Jurkat, Clone E6-1 (cell line): ENCODE measurements at places on chromosomes 7 and 10.

DNA sequence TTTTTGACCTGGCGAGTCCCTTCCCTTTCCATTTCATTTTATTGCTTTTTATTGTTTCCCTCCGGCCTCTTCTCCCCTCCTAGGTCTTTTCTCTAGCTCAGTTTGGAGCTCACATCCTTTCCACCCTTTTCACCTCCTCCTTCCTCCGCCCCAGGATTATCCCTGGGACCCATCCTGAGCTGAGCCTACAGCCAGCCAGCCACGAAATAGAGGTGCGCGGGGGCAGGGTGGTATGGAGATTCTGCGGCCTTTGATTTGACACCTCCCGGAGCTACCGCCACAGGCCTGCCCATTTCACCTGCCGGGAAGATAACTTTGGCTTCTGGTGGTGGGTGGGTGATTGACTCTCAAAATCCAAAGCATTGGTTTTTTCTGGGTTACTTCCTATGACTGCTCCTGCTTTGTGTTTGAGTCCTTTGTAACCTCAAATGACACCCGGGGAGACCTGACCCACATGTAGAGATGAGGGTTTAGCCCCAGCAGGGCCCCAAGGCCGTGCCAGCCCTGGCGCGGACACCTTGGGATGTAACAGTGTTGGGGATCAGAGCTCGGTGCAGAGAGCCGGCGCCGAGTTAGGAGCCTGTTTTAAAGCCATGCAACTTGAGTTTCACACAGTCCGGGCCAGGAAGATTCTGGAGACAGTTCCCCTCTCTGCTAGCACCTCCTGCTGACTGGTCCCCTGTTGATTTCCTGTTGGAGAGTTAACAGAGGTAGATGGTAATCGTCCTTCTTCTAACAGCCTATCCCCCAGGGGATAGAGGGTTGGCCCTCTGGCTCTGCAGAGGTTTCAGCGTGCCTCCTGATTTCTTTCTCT is 1.5 kb downstream of the DUSP5 start:
- no peak for DNase-seq

DNA sequence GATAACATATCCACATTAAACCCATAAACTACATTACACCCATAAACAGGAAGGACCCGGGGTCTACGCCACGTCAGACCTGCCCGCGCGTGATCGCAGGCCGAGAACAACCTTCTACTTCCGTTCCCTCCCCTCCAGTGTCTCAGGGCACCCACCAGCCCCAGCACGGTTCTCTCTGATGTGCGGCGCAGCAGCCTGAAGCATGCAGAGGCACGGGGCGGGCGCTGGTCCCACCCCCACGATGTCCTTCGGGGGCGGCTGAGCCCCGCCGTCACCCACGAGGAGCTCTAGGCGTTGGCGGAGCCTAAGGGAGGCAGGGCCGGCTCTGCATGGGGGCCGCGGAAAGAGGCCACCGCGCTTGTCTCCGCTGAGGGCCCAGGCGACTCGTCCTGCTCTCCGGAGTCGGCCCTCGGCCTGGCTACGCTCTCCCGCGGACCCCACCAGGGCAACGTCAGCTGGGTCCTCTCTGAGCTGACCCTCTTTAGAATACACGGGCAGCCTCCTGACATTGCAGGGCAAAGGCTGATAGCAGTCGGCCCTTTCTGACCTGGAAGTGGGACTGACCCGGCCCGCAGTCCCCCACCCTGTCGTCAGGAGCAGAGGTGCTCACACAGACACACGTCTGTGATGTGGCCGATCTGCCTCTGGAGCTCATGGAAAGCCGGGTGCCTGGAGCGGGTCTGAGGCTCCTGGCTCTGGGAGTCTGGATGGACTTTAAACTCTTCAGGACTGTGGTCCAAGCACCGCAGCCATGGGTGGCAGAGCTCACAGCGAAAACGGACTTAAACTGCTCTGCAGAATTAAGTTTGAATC is 65.6 kb upstream of the ADGRA1 start:
- DNase-seq: no peak

DNA sequence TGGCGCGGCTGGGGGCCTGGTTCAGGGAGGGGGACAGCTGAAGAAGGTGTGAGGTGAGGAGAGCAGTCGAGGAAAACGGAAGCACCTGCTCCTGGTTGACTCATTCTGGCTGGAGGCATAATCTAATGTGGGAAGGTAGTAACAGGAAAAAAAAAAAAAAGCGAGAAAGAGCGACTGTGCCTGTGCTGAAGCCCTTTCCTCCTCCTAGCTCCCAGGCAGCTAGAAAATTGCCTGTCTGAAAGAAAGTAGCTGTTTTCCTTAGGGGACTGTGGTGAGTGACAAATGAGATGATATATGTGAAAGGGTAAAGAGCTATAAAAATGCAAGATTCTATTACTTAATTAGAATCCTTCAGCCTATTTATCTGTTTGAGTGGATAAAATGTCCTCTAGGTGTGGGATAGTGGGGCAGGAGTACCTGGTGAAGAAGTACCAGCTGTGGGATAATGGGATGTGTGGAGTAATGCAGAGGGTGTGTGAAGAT is 4.9 kb upstream of the MEST start:
- no peak for DNase-seq

GRCh38 chr7:155874010-155874409 is 61.7 kb upstream of the SHH start:
- no peak for DNase-seq

- DNase-seq: no peak
Observed at GRCh38 chr10:100970914-100971811, 1.9 kb downstream of the SEMA4G start.
